NCI-H510A (cell line): ENCODE measurements at places on chromosomes 1 and 21.

- DNase-seq = no peak
Observed at GRCh38 chr1:111197598-111198284, 2.7 kb downstream of the DENND2D start.

DNA sequence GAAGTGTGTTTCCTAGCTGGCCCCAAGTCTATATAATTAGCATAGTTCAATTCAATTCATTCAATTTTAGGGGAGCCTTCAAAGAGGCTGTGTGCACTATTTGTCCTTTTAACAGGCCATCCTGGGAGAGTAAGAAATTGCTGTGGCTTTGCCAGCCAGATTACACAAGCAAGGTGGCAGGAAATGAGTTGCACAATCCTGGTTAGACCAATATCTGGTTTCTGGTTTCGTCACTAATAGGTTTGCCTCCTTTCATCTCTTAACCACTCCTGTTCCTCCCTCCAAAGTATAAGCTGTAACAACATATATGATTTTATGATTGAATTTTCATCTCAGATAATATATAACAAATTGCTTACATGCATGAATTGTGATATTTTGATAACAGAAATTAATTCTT lies 84.1 kb upstream of the NEGR1 start:
- DNase-seq = peak; percentile 52

- no peak for DNase-seq
Observed at GRCh38 chr1:172460177-172460576, 16.3 kb upstream of the PIGC start.

DNA sequence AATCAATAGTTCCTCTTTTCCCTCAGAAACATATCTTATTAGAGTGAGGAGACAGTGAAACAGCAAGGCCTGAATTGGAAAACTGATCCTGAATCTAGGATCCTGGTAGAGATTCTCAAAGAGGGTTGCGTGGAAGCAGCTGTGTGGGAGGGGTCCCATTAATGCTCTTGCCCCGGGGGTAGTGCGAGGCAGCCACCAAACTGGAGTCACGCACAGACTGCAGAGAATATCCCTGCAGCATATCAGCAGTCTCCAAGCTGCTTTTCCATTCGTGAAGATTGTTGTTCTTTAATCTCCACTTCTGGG lies 150.1 kb downstream of the DISC1 start:
- DNase-seq = no peak

- DNase-seq = no peak
Observed at GRCh38 chr21:44618909-44619308, 7.0 kb downstream of the KRTAP10-8 start.

DNA sequence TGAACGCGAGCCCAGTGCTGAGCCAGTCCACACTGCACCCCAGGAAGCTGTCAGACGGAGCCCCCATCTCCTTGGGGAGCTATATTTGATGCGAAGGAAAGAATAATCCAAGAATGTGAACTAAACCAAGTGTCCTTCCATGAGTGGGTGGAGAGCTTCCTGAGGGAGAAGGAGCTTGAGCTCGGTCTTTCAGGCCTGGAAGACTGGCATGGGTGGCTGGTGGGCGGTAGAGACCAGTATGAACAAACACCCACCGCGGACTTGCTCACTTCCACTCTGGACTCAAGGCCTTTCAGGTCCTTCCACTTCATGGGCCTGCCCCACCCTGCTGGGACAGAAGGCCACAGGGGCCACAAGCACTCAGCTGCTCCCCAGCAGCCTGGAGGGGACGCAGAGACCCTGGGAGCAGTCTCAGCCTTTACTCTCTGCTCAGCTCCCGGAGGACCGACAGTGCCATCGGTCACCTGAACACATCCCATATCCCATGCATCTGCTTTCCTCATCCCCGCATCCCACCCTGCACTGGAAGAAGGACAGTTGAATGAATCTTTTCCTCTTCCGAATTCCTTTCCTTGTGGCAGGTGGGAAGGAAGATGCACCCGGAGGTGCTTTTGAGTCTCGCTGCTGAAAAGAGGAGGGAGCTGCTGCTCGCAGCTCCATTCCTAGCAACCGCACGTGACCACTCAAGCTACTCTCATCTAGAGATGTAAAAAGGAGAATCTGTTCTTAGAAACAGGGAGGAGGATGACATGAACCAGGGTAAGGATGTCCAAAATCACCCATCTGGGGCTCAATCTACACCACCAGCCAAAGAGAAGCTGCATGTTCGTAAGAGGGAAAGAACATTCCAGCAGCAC lies 92.3 kb downstream of the PGBD5 start:
- DNase-seq = no peak

DNA sequence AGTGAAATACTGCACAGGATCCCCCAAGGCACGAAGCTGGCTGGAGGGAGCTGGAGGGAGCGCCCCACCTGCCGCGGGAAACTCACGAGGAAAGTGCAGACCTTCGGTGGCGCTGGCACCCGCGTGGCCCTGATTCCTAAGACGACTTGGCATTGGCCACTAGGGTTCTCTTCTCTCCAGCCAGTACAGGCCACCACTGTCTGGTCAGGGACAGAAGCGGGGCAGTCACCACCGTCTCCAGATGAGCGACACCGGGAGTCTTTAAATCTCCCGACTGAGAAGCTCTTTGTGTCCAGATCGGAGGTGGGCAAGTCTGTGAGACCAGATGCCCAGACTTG lies 19.2 kb upstream of the CHIA start:
- DNase-seq = no peak

GRCh38 chr1:67635055-67635809 lies 49.8 kb upstream of the GADD45A start:
- DNase-seq = no peak

- no peak for DNase-seq
Observed at GRCh38 chr1:96901783-96902363, 180.3 kb downstream of the PTBP2 start.

- DNase-seq = peak; percentile 6
Observed at GRCh38 chr1:147700042-147701006, 30.0 kb upstream of the ACP6 start.

DNA sequence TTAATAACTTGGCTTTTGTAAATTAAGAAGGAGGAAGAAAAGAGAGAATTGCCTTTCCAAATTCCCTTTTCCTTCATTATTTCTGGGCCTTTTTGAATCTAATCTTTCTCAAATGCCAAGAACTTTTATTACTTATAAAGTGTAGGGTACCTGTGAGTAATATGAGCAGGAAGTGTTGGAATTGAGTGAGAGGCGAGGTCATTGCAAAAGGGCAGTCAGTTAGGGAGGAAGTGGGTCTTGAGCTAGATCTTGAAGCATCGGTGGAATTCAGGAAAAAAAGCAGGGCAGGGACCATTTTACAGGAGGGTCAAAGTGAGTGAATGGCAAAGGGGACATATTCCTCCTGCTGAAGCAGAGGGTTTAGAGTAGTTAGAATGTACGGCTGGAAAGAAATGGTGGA lies 23.4 kb downstream of the DDI2 start:
- DNase-seq = no peak

GRCh38 chr1:109185990-109186732 lies 27.6 kb upstream of the SARS1 start:
- DNase-seq = peak; percentile 54

DNA sequence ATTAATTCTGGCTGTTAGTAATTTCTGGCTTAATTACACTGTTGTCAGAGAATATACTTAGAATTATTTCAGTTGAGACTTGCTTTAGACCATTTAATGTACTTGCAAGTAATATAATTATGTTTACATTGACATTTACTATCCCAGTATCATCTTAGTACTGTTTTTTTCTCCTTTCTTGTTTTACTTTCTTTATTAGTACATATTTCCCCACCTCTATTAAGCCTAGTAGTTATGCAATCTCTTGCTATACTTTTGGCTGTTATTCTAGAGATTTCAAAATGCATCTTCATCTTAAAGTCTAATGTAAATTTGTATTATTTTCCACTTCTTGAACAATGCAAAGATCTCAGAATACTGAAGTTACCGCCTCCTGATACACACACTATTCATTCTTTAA lies 24.4 kb downstream of the BRWD1 start:
- DNase-seq = no peak

DNA sequence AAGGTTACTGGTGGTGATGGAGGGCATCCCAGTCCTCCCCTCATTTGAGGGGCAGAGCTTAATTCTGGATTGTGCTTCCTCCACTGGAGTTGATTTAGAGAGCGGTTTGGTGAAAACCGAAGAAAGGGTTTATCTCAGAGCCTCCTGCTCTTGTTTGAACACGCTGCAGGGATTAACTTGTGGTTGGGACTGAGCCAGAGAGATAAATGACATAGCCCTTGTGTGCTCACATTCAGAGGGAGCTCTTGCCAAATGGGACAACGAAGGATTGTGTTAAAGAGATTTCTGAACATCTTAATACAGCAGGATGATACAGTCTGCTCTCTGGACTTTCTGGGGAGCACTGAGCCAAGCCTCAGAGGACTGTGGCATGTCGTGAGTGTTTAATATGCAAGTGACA lies 308.2 kb downstream of the DISC1 start:
- no peak for DNase-seq

GRCh38 chr1:232142403-232143314 lies 487.3 kb downstream of the SIPA1L2 start:
- DNase-seq = no peak

- DNase-seq = no peak
Observed at GRCh38 chr21:42237577-42237976, 18.6 kb downstream of the ABCG1 start.

GRCh38 chr1:16151196-16151994 lies 4.5 kb downstream of the EPHA2 start:
- DNase-seq = peak; percentile 70

DNA sequence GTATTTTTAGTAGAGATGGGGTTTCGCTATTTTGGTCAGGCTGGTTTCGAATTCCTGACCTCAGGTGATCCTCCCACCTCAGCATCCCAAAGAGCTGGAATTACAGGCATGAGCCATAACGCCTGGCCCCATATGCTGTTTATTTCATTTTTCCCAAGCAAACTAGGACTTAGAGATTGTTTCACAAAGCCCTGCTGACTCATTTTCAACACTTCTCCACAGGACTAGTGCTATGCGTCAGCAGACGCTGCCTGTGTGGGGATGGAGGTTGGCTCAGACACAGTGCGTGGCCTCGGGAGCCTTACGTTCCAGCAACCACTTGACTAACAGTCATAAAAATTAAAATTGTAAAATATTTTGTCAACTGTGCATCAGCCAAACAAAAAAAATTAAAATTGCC lies 22.7 kb downstream of the PKNOX1 start:
- DNase-seq = no peak

DNA sequence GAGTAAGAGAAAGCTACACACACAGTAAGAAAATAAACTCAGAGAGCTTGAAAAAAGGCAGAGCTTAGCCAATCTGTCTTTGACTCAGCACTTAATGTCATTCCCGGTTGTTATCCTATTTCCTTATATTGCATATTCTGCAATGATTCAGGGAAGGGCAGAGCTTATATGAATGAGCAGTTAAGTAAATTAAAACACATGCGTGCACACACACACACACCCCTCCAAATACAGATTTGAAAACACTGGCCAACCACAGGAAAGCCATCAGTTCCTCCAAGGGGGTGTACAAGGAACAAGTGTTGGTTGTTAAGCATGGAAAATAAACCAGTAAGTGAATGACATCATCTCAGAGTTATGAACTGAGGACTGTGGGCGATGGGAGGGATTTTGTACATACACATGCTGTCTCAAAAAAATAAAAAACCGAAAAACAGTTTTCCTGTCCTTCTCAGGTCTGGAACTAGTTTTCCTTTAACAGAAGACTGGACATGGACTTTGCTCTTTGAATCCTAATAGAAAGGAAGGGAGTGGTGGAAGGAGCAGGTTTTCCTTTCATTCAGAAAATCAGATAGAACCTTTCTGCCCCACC lies 1.0 kb downstream of the IQGAP3 start:
- DNase-seq = no peak

DNA sequence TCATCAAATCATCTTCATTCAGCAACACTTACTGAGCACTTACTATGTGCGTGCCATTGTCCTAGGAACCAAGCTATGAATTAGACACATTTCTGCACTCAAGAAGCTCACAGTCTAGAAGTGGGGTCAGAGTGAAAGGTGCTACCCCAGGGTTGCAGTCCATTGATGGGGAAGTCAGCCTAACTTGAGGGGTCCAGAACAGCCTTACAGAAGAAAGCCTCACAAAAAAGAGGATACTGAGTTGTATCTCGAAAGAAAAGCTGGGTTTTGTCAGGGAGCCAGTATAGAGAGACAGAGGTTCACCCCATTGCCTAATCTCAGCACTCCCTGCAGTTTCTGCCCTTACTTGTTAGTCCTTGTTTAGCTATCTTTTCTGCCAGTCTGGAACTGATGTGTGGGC lies 153.1 kb upstream of the JUN start:
- no peak for DNase-seq

DNA sequence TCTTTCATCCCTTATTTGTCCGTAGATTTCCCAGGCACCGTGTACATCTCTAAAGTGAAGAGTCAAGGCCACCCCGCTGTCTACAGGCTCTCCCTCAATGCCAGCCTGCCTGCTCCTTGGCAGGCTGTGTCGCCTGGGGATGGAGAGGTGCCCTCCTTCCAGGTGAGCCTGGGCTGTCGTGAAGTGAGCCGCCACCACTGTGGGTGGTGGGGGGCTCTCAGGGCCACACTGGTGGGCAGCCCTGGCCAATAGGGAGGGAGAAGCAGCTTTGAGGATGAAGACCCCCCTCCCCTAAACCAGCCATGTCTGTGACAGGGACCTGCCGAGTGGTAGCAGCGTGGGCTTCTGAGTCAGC lies 46.2 kb downstream of the DISP3 start:
- DNase-seq = no peak

DNA sequence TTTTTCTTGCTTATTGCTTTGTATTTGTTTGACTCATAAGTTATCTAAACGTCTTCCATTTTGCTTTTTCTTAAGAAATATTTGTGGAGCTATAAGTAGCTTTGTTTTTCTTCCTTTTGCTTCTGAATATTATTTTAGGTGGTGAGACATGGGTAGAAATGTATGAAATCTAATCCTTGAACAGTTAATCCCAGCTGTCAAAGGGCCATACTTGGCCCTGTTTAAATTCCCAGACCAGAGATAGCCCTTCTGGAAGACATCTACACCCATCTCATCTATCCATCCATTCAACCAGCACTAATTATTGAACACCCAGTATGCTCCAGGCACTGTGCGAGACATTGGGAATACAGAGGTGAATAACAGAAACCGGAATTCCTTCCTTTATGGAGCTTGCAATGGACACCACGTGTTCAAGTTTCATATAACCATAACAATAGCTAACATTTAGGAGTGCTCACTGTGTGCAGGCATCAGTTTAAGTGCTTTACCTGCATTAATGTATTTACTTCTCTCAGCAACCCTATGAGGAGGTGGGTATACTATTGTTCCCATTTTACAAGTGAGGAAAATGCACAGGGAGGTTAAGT lies 8.7 kb downstream of the TACSTD2 start:
- DNase-seq = no peak

- no peak for DNase-seq
Observed at GRCh38 chr1:44584167-44584566, 90.1 kb downstream of the TMEM53 start.

GRCh38 chr1:228198977-228199590 lies 8.8 kb upstream of the OBSCN start:
- DNase-seq = no peak

DNA sequence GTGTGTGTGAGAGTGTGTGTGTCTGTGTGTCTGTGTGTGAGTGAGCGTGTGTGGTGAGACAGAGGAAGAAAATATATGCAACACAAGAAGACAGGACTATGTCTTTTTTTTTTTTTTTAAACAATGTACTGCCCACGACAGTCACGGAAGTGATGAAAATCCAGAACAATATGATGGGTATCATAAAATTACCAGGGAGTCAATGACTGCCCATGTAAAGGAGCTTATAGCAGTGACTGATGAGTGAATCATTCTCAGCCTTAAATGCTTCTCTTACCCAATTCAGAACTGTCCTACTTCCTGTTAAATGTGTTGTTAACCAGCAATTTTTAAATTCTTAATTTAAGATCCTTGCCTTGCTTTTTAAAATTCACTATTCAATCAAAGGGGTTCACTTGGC lies 46.6 kb downstream of the RGS7 start:
- no peak for DNase-seq

- no peak for DNase-seq
Observed at GRCh38 chr1:230849451-230850224, 18.7 kb downstream of the C1orf198 start.
